ENCODE measurements at places on chromosomes 7 and 10. TPM values are rescaled to one million over a fixed set of nuclear protein-coding genes. Genes with fewer than 3 reads are reported as not detected.

- H3K27me3 ChIP-seq: peaks cover 6% of the 10 kb centered on the region
- no peak overlapping the region for H3K27ac ChIP-seq
- H3K4me3 ChIP-seq: no peak overlapping the region
- no peak for DNase-seq
- H3K4me1 ChIP-seq: peaks cover 5% of the 10 kb centered on the region
Measured at GRCh38 chr10:13834581-13835286, 248.0 kb downstream of the PRPF18 start.

- no peak overlapping the region for H3K4me3 ChIP-seq
- H3K4me1 ChIP-seq: no peaks in the 10 kb centered on the region
- H3K27me3 ChIP-seq: no peaks in the 10 kb centered on the region
- no peaks in the 10 kb centered on the region for H3K36me3 ChIP-seq
- DNase-seq: no peak
Measured at GRCh38 chr7:71312755-71313490, 181.0 kb downstream of the GALNT17 start.

GRCh38 chr7:102323914-102324195 is 32.4 kb downstream of the SPDYE6 start:
- H3K4me3 ChIP-seq: no peak overlapping the region
- no peak overlapping the region for H3K27ac ChIP-seq
- H3K36me3 ChIP-seq: no peaks in the 10 kb centered on the region
- H3K27me3 ChIP-seq: peaks cover 22% of the 10 kb centered on the region
- DNase-seq: no peak

DNA sequence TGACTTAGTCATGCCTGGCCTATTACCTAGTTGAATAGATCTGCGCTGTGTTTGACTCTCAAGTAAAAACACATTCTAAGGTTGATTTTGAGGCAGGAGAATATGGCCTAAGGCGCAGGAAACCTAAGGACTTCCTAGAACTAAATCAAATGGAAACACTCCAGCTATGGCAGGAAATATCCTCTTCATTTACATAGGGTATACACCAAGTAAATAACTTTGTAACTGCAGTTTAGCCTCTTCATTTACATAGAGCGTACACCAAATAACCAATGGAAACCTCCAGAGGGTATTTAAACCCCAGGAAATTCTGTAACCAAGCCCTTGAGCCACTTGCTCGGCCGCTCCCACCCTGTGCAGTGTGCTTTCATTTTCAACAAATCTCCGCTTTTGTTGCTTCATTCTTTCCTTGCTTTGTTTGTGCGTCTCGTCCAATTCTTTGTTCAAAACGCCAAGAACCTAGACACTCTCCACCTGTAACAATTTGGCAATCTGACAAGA is 35.6 kb upstream of the XRCC2 start:
- no peak overlapping the region for H3K27ac ChIP-seq
- no peak overlapping the region for H3K4me3 ChIP-seq
- no peak for DNase-seq
- no peaks in the 10 kb centered on the region for H3K36me3 ChIP-seq
- no peaks in the 10 kb centered on the region for H3K4me1 ChIP-seq

DNA sequence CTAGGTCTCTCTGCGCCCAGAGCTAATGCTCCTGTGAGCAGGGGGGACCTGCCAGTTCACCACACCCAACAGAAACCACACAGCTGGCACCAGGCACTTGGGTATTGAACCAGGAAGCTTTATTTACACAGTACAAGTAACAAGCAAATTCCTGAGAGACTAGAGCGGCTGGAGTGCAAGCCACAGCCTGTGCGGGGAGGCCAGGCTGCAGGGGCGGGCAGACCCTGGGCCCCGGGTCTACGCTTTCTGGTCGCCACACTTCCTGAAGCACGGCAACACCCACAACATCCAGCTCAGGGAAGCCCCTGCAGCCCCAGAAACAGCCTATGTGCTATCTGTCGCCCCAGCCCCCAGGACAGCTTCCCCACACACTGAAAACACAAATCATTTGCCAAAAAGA is 125.0 kb downstream of the FAM53B start:
- peaks cover 2% of the 10 kb centered on the region for H3K4me1 ChIP-seq
- no peak overlapping the region for H3K27ac ChIP-seq
- no peak for DNase-seq
- H3K4me3 ChIP-seq: no peak overlapping the region
- no peaks in the 10 kb centered on the region for H3K36me3 ChIP-seq
- H3K27me3 ChIP-seq: no peaks in the 10 kb centered on the region

The TEX36 gene
- not detected for total RNA-seq

DNA sequence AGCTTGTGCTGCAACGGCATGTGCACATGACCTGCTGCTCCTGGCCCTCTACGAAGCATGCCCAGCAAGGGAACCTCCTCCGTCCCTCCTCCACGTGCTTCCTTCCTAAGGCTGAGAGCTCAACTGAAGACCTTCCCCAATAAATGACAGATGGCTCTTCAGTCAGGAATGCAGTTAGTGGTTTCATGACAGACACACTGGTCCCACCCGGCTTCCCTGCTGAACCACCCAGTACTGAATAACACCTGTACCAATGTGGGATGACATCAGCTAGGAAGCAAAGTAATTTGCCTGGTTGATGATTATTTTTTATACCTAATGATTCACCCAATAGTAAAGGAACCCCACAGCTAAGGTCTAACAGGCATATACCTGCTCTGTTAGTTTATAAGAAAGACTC is 69.1 kb downstream of the SCRN1 start:
- H3K4me1 ChIP-seq: no peaks in the 10 kb centered on the region
- H3K36me3 ChIP-seq: no peaks in the 10 kb centered on the region
- peaks cover 2% of the 10 kb centered on the region for H3K27me3 ChIP-seq
- H3K4me3 ChIP-seq: no peak overlapping the region
- no peak for DNase-seq

The TDRD1 gene
- 0.08 TPM for total RNA-seq

The MYL10 gene
- total RNA-seq: not detected

- H3K27me3 ChIP-seq: peaks cover 4% of the 10 kb centered on the region
- H3K27ac ChIP-seq: no peak overlapping the region
- H3K4me3 ChIP-seq: no peak overlapping the region
- H3K4me1 ChIP-seq: no peaks in the 10 kb centered on the region
- no peaks in the 10 kb centered on the region for H3K36me3 ChIP-seq
Measured at GRCh38 chr10:44376472-44377099, 8.3 kb downstream of the CXCL12 start.

The IDI2 gene
- not detected for total RNA-seq

- peak; percentile 22 for DNase-seq
- peaks cover 5% of the 10 kb centered on the region for H3K4me1 ChIP-seq
- H3K4me3 ChIP-seq: no peak overlapping the region
- H3K36me3 ChIP-seq: no peaks in the 10 kb centered on the region
Measured at GRCh38 chr10:69494626-69495558, 43.6 kb downstream of the TSPAN15 start.

The GPR37 gene
- not detected for total RNA-seq

DNA sequence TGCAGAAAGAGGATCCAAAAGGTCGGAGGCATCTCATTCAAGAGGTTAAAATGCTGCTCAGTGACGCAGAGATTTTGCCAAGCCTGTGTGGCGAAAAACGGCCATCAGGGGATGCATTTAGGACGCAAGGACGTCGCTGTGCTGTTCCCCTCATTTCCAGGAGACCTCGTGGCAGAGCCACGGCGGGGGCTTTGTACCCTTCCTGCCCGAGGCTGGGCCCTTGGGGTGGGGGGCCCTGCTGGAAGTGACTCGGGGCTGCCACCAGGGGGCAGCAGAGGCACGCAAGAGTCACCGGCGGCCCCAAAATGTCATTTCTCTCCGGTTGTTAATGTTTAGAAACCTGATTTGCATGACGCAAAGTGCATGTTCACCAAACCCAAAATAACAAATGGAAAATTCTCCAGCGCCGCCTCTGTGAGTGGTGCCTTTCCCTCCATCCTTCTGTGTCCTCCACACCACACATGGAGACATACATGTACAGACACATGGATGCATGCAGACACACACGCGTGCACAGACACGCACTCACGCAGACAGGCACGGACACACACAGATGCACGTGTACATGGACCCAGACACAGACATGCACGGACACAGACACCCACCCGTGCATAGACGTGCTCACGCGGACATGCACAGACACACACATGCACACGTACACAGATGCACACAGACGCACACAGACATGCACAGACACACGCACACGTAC is 51.0 kb upstream of the NKX6-2 start:
- no peak overlapping the region for H3K27ac ChIP-seq
- DNase-seq: peak; percentile 64
- H3K36me3 ChIP-seq: no peaks in the 10 kb centered on the region
- no peaks in the 10 kb centered on the region for H3K4me1 ChIP-seq
- H3K27me3 ChIP-seq: peaks cover 7% of the 10 kb centered on the region

The PKD2L1 gene
- total RNA-seq: not detected

DNA sequence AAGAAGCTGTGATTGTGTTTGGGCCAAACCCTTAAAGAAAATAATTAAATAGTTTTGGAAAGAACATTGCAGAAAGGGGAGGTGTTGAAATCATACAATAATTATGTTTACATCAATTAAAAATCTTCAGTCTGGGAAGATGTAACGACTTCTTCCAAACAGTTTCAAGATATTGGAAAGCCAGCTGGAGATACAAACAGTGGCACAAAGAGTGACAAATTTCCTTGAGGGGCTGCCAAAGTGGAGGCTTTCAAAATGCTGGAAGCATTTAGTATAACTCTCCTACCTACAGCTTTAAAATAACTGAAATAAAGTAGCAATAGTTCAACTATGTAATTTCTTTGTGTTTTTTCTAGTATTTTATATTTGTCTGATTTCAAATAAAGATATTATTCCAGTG is 405.0 kb downstream of the DNAJB9 start:
- no peaks in the 10 kb centered on the region for H3K4me1 ChIP-seq
- H3K36me3 ChIP-seq: no peaks in the 10 kb centered on the region
- H3K27ac ChIP-seq: no peak overlapping the region
- H3K27me3 ChIP-seq: no peaks in the 10 kb centered on the region

The TMEM270 gene
- total RNA-seq: not detected

DNA sequence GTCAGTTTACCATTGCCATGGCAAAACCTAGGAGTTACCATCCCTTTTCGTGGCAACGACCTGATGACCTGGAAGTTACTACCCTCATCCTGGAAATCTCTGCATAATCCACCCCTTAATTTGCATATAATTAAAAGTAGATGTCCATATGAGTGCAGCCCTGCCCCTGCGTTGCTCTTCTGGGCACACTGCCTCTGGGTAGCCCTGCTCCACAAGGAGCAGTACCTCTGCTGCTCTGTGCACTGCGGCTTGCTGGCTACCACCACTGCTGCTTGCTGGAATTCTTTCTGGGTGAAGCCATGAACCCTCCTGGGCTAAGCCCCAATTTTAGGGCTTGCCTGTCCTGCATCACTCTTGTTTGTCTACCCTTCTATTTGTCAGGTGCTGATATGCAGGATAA is 12.5 kb downstream of the CYP17A1 start:
- H3K4me1 ChIP-seq: no peaks in the 10 kb centered on the region
- DNase-seq: no peak
- no peak overlapping the region for H3K27ac ChIP-seq
- no peaks in the 10 kb centered on the region for H3K36me3 ChIP-seq
- H3K4me3 ChIP-seq: no peak overlapping the region
- H3K27me3 ChIP-seq: peaks cover 2% of the 10 kb centered on the region

The PILRB gene
- 91.3 TPM for total RNA-seq

The PRPS1L1 gene
- total RNA-seq: not detected

GRCh38 chr7:74598558-74598957 is 59.0 kb upstream of the GTF2I start:
- no peak overlapping the region for H3K4me3 ChIP-seq
- DNase-seq: no peak
- no peak overlapping the region for H3K27ac ChIP-seq
- no peaks in the 10 kb centered on the region for H3K27me3 ChIP-seq
- peaks cover 2% of the 10 kb centered on the region for H3K4me1 ChIP-seq

DNA sequence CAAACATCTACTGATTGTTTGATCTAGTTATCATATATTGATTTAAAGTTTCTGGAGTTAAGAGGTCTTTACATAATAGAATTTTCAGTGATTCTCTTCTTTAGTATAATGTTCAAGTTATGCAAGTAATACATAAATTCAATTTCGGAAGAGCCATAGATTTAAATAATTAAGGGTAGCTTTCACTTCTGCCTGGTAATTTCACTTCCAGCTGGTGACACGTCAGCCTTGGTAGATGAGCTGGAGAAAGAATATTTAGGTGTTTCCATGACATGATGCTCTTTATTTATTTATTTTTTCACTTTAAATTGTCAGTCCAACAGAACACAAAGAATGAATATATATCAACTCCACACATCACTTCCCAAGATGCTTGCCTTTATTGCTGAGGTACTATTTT is 5.2 kb upstream of the OTUD1 start:
- H3K4me1 ChIP-seq: peaks cover 4% of the 10 kb centered on the region
- no peak overlapping the region for H3K4me3 ChIP-seq
- H3K27ac ChIP-seq: no peak overlapping the region
- H3K27me3 ChIP-seq: peaks cover 3% of the 10 kb centered on the region
- DNase-seq: no peak
- no peaks in the 10 kb centered on the region for H3K36me3 ChIP-seq

The PWWP2B gene
- total RNA-seq: 17.1 TPM

The ARHGAP22 gene
- total RNA-seq: 0.26 TPM

DNA sequence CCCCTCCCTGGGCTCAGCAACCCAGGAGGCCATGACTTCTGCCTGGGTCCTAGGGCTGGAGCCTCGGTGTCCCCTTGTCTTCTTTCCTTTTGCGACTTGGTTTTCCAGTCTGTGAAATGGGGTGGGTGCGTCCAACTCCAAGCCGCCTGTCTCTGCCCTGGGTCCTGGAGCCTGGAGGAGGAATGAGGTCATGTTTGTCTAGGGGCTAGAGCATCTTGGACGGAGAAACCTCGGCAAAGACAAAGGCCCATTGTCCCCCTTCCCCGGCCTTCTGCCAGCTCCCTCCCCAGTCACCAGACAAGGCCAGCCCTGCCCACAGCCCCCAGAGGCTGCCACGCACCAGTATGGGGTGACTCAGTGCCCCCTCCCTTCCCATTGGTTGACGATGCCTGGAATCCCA is 39.8 kb upstream of the ELN start:
- no peaks in the 10 kb centered on the region for H3K36me3 ChIP-seq
- H3K27me3 ChIP-seq: no peaks in the 10 kb centered on the region
- no peak for DNase-seq

DNA sequence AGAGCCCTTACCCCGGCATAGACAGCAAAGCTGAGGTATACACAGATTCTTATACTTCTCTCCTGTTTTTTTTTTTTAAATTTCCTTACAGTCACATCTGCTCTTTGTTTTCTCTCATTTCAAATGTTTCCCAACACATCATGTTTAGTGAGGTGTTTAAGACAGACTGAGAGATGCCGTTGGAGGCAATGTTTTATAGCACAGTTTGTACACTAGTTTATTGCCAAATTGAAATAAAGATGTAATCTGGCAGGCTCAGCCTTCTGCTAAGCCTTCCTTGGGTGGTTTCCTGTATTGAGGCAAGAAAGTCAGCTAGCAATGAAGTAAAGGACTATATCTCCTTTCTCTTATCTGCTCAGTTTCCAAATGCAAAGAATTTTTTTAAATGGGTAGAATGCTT is 393.4 kb downstream of the SORCS1 start:
- H3K27ac ChIP-seq: no peak overlapping the region
- no peak overlapping the region for H3K4me3 ChIP-seq
- H3K36me3 ChIP-seq: no peaks in the 10 kb centered on the region
- H3K27me3 ChIP-seq: no peaks in the 10 kb centered on the region
